ENCODE measurements at places on chromosomes 11 and 22. TPM values are rescaled to one million over a fixed set of nuclear protein-coding genes. Genes with fewer than 3 reads are reported as not detected.

FOLR2 gene
- not detected for total RNA-seq

VSIG10L2 gene
- total RNA-seq, result not detected

DBX1 gene
- not detected for total RNA-seq

GVQW3 gene
- 0.16 TPM for total RNA-seq

DNA sequence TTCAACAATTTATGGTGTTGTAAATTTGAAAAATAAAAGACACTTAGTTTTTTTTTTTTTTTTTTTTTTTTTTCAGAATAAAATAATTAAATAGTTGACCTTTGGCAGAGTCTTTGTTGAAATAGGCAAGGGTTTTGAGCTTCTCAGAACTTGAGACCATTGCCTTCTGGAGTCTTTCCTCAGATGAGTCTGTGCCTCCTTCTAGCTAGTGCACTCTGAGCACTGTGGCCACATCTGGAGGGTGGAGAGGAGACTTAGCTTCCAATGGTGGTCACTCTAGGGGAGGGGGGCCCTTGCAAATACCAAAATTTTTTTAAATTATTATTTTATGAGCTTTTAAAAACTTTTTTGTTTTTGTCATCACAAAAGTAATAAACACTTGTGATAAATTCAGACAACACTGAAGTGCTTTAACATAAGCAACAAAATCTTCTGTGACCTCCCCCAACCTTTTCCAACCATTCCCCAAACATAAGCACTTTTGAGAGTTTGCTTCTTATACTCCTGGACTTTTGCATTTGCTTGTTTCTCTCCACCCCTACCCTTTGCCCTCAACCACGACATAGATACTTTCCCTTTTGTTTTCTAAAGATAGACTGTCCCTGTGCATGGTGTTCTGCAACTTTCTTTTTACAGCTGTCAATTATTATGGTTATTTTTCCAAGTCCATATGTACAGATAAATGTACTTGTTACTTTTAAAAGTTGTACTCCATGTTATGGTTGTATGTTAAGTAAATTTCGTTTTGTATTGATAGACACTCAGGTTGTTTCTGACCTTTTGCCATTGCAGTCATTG, 41.1 kb downstream of the BMAL1 start:
- DNase-seq, result no peak
- H3K4me3 ChIP-seq, result no peak overlapping the region
- H3K4me1 ChIP-seq, result peaks cover 20% of the 10 kb centered on the region
- no peaks in the 10 kb centered on the region for H3K36me3 ChIP-seq

DNA sequence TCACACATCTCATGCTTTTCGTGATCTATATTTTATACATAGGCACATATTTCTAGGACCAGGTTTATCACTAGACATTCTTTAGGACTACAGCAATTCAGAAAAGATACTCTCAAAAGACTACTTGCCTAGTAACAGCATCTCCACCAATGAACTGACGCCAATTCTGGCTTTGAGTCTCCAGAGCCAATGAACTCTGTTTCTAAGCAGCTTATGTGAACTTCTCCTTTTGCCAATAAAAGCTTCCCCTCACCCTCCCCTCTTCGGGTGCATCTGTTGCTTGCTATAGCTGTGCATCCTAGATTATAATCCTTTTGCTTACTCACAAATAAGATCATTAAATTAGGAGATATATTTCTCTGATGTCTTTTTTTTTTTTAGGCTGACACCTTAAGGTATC, 11.4 kb upstream of the ANKK1 start:
- H3K27me3 ChIP-seq, result no peaks in the 10 kb centered on the region
- H3K27ac ChIP-seq, result no peak overlapping the region
- no peak for DNase-seq
- no peaks in the 10 kb centered on the region for H3K4me1 ChIP-seq

- H3K27me3 ChIP-seq, result no peaks in the 10 kb centered on the region
- H3K27ac ChIP-seq, result no peak overlapping the region
- peaks cover 52% of the 10 kb centered on the region for H3K4me1 ChIP-seq
Measured at GRCh38 chr11:121241343-121242211, 51.0 kb upstream of the SC5D start.

DNA sequence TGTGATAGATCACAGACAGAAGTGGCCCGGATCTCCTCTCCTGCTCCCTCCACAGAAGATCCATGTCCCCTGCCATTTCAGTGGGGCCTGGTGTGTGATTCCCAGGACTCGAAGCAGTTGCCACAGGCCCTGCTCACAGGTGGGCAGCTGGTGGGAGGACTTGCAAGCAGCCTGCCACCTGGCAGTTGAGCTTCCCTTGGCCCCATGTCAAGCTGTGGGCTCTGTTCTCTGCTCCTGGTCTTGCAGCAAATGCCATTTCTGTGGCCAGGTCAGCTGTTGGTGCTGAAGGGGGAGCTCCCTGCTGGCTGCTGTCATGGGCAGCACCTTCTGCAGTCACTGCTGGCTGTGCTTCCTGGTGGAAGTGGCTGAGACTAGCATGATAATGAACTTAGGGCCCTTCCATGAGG, 59.1 kb upstream of the SLC22A12 start:
- peaks cover 7% of the 10 kb centered on the region for H3K4me1 ChIP-seq
- no peak overlapping the region for H3K27ac ChIP-seq
- peaks cover 39% of the 10 kb centered on the region for H3K27me3 ChIP-seq
- no peaks in the 10 kb centered on the region for H3K36me3 ChIP-seq
- H3K4me3 ChIP-seq, result no peak overlapping the region

DNA sequence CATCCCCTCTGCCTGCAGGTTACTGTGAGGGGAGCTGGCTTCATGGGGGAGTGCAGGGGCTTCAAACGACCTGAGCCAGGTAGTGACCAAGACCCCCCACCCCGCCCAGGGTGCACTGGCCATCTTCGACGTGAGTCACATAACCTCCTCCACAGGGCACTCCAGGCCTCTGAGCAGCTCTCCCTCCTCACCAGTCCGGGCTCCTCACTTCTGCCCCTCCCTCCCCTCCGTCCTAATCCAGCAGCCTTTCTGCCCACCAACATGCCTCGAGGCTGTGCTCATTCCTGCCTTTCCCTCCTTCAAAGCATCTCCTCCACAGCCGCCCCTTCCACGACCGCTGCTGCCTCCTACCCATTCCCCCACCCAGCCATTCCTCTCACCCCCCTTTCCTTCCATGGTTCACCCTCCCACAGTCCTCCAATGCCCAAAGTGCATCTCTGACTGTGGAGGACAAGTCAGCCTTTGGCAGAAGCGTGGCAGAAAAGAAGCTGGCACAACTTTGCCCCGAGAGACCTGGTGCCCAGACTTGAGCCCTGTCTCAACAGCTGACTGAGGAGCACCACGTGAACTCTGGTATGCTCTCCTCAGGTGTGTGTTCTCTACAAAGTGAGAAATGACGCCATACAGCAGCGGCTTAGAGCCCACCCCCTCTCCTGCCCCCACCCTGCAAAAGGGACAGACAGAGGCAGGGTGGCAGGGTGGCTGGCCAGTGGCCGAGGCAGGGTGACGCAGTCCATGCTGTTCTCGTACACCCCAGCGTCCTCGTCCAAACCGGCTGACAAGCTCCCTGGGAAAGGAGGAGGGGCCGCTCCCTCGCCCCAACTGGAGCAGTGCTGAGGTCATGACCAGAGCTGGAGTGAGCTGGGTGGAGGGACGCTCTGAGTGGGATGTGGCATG, 30.4 kb downstream of the OPCML start:
- no peaks in the 10 kb centered on the region for H3K27me3 ChIP-seq
- no peak for DNase-seq
- no peak overlapping the region for H3K27ac ChIP-seq
- H3K36me3 ChIP-seq, result no peaks in the 10 kb centered on the region

DNA sequence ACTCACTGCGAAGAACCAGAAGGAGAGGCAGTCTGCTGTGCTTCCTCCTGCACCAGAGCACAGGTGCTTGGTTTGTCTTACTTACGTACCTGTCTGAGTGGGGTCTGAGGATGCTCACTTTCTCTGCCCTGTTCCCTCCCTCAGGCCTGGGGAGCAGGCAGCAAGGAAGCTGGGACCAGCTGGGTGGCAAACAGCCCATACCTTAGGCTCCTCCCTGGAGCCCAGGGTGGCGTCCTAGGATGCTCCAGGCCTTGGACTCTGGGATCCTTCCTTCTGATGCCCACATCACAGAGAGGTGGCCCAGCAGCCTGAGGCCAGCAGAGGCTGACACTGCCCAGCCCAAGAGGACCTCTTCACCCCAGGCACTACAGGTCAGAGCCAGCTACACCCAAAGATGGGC, 593.2 kb downstream of the BRD1 start:
- H3K36me3 ChIP-seq, result no peaks in the 10 kb centered on the region
- no peaks in the 10 kb centered on the region for H3K4me1 ChIP-seq
- DNase-seq, result no peak
- H3K27me3 ChIP-seq, result no peaks in the 10 kb centered on the region
- H3K27ac ChIP-seq, result no peak overlapping the region

GRCh38 chr11:74390697-74391096, 7.5 kb downstream of the PGM2L1 start:
- no peaks in the 10 kb centered on the region for H3K4me1 ChIP-seq
- no peaks in the 10 kb centered on the region for H3K27me3 ChIP-seq
- H3K36me3 ChIP-seq, result no peaks in the 10 kb centered on the region
- no peak overlapping the region for H3K4me3 ChIP-seq
- no peak for DNase-seq
- H3K27ac ChIP-seq, result no peak overlapping the region

GRCh38 chr11:123183391-123184099, 11.5 kb downstream of the CLMP start:
- no peak overlapping the region for H3K4me3 ChIP-seq
- no peak overlapping the region for H3K27ac ChIP-seq
- peaks cover 9% of the 10 kb centered on the region for H3K36me3 ChIP-seq
- DNase-seq, result no peak
- H3K27me3 ChIP-seq, result no peaks in the 10 kb centered on the region

DNA sequence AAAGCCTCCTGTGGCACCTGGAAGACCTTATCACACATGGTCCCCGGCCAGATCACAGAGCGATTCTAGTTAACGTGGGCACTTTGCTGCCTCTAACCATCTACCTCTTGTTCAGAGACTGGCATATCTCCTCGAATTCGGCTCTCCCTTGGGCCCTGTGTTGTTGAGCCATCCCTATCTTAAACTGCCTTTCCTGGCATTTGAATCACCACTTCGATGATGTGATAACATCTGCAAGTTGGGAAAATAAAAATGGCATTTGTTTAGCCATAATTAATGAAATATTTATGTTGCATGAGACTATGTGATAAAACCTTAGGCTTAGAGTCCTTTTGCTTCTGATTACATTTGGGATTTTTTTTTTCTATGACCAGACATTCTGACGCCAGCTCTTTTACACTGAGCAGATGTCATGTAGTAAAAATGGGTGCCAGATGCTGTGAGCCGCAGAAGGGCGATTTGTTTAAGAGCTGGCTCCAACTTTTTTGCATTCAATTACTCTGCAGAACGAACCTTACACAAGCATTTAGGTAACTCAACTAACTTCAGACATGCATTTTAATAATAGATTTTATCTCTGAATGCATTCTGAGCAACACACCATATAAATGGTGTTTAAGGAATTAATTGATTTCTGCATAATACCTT, 58.5 kb upstream of the PARVA start:
- peaks cover 22% of the 10 kb centered on the region for H3K4me1 ChIP-seq
- peak overlapping the region; percentile 26 for H3K27ac ChIP-seq
- no peaks in the 10 kb centered on the region for H3K27me3 ChIP-seq
- no peaks in the 10 kb centered on the region for H3K36me3 ChIP-seq
- H3K4me3 ChIP-seq, result no peak overlapping the region
- no peak for DNase-seq

DNA sequence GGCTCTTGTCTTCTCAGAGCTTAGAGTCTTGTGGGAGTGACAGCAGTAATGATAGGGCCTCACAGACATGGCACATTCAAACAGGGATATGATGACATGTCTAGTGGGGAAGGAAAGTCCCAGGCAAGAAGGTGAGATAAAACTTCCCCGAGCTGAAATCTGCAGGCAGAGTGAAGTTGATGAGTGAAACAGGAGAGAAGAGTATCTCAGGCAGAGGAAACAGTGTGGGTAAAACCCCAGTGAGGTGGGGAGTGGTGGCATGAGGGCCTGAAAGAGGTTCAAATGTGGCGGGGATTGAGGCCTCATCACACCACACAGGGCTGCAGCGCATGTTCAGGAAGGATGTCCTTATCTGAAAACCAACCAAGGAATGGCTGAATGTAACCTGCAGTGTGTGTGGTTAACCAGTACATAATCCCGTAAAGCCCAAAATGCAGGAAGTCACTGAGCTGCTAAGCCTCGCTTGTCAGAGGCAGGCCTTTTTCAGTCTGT, 153.8 kb upstream of the E2F8 start:
- H3K27ac ChIP-seq, result no peak overlapping the region
- no peaks in the 10 kb centered on the region for H3K27me3 ChIP-seq
- H3K4me3 ChIP-seq, result no peak overlapping the region
- DNase-seq, result no peak
- H3K4me1 ChIP-seq, result no peaks in the 10 kb centered on the region

DNA sequence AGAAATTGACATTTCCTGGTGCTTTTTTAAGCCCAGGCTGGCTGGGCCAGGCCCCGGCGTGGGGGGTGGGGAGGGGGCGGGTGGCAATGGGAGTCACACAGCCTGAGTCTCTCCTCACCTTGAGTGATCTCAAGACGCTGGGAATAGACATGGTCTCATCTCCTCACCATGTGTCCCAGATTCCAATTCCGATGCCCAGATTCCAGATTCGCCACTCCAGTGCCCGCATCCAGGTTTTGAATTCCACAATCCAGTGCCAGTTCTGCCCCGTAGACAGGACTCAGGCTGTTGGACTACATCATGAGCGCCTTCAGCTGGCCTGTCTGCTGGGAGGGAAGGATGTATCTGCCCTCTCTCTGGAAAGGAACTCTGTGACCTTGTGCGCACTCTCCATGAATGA, 19.1 kb downstream of the KCNC1 start:
- no peaks in the 10 kb centered on the region for H3K36me3 ChIP-seq
- no peak overlapping the region for H3K27ac ChIP-seq
- H3K4me1 ChIP-seq, result no peaks in the 10 kb centered on the region
- peaks cover 23% of the 10 kb centered on the region for H3K27me3 ChIP-seq
- DNase-seq, result no peak
- no peak overlapping the region for H3K4me3 ChIP-seq

Data from SJSA1 (cell line).